GM12892 (cell line): ENCODE measurements at places on chromosomes 5 and 9.

GRCh38 chr5:159935946-159936345 is 19.7 kb downstream of the ADRA1B start:
- DNase-seq: no peak

- DNase-seq: no peak
Observed at GRCh38 chr9:113591899-113592625, 128.5 kb downstream of the RGS3 start.

- DNase-seq: no peak
Observed at GRCh38 chr5:1543398-1544293, 19.9 kb upstream of the LPCAT1 start.

DNA sequence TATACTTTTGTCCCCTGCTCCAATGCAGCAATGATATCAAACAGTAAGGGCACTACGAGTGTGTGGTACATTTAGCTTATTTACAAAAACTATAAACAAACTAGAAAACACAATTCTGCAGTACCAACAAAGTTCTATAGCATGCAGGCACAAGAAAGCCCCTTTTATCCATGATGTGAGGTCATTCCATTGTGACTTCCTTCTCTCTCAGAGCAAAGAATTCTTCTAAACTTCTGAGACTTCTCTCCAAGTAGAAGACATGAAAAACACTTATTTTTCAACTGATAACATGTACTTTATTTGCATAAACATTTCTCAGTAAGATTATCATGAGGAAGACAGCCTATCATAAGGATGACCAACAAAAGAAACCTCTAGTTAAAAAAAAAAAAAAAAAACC is 569.8 kb downstream of the TLE1 start:
- no peak for DNase-seq

GRCh38 chr5:87125766-87126165 is 141.9 kb upstream of the RASA1 start:
- no peak for DNase-seq

GRCh38 chr9:114503522-114504340 is 1.5 kb downstream of the WHRN start:
- no peak for DNase-seq

- DNase-seq: no peak
Observed at GRCh38 chr5:126460977-126461376, 37.8 kb downstream of the GRAMD2B start.

DNA sequence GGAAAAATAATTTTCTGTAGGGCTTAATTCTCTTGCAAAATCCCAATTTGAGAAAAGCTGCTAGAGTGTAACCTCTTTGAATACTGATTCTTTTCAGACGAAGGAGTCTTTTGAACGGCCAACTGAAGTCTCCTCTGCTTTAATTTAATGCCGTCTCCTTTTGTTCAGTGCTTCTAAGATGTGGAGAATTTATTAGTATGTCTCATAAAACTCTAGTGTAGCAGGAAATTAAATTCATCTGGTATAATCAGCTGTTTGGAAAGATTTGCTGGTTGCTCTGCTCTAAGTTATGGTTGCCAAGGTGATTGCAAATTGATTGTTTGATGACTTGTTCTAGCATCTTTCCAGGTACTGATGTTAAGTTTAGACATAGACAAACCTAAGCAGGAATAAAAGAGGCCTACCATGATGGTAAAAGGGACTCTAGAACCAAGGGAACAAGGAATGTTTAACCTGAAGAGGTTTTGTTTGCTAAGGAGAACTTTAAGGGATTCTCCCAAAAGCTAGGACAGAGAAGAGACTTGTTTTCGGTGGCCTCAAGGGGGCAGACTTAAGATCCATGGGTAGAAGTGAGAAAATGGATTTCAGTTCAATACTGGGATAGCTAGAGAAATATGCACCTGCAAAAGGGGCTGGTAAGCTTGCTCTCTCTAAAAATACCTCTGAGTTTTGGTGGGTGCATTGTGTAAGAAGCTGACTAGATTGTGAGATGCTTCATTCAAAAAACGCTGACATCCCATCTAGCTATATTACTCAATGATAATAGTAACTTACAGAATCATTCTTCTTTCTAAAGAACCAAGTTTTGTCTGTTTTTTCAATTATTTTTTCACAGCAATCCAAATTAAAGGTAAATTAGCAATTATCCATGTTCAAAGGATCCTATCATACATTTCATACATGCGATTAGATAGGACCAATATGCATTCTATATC is 5.7 kb upstream of the ADRB2 start:
- DNase-seq: no peak

- no peak for DNase-seq
Observed at GRCh38 chr9:6785682-6786081, 27.9 kb downstream of the KDM4C start.

- DNase-seq: no peak
Observed at GRCh38 chr5:157026789-157027424, 32.0 kb downstream of the HAVCR1 start.

GRCh38 chr9:113603773-113604172 is 140.2 kb downstream of the RGS3 start:
- no peak for DNase-seq

DNA sequence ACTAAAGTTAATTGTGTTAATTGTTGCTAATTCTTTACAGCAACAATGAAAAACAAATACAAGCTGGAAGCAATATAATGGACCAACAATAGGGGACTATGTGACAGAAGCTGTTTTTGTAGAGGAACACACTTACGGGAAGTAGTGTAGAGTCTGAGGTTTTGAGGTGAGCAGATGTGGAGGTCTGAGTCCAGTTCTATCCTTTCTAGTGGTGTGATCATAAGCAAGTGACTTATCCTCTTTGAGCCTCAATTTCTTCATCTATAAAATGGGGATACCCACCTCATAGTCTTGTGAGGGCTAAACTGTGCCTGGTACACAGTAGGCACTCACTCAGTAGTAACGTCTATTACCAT is 28.3 kb downstream of the ALG2 start:
- DNase-seq: no peak

DNA sequence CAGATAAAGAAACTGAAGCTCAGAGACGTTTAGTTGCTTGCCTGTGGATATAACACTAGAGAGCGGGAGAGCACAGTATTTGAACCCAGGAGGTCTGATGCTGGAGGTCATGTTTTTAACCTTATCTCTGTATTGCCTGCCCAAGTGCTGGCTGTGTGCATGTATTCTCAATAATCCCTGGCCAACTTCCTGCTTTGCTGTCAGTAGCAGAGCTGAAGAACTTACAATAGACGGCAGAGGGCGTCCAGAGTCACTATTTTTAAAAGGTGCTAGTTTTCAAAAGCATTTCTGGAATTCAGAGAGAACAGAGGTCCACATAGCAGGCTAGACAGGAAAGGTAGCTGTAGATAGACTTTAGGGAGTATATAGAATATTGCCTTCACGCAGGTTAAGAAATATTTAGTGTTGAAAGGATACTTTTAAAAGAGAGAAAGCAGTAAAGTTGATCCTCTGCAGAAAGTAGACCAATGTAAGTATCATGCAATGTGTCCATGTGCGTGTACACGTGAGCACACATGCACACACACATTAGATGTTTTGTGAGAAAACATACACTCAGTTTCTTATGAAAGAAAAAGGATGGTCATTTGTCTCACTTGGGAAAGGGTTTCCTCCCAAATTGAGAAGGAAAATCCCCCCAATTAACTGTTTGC is 46.3 kb downstream of the PTCD2 start:
- DNase-seq: no peak

- DNase-seq: no peak
Observed at GRCh38 chr9:98989036-98990000, 45.6 kb downstream of the COL15A1 start.

DNA sequence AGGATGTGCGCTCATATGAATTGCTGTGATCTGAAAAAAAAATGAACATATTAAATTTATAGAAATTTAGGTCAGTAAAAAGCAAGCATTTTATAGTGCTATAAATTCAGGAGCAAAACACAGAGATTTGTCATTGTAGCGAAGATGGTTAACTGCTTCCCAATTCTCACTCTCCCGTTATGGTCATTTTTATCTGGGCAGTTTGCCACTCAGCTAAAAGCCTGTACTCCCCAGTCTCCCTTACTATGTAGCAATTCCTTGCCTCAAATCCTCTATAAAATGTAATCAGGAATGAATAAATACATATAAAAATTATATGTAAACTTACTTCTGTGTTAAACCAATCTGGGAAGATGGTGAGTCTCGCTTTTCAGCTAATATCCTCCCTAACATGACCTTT is 471.5 kb downstream of the HINT1 start:
- DNase-seq: no peak

DNA sequence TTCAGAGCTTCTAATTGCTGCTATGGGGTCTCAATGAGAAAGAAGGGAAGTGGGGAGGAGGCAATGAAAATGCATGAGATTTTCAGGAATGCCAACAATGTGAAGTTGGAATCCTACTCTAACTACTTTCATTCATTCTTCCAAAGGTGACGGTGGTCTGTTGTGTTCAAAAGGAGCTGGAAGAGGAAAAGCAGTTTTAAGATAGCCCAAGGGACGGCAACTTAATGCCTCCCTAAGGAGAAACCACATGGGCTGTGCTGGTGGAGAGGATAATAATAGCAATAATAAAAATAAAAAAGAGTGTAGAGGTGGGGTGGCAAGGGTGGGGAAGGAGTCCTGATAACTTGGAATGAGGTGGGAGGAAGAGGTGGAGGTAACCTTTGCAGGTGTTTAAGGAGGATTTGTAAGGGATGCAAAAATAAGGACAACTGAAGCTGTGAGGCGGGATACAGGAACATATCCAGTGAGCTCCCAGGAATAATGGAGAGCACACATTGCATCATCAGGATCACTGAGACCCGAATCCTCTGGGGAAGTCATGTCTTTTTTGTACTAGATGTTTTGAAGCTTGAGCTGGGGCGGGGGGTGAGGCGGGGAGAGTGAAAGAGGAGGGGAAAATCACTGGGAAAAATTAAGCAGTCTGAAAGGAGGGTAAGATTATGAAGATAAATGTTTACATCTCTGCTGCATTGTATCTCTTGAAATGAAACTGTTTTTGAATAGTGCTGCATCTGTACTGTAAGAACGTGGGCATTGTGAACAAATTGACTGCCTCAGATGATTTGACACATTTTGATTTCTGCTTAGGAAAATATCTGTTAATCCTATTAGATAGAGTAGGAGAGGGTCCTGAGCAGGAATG is 120.1 kb upstream of the TMEM161B start:
- no peak for DNase-seq

DNA sequence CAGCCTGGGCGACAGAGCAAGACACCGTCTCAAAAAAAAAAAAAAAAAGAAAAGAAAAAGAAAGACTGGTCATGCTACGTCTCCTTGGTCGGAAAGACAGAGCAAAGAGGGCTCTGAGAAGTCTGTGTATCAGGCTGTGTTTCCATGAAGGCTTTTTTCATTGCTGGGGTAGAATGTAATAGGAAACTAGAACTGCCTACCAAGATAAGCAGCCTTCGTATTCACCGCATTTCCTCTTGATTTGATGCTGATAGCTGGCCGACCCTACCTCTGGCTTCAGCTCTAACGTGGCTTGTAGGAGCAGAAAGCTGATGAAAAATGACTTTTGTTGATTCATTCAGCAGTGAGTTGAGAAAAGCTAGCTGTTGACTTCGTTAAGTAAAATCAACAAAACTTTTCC is 17.4 kb downstream of the SLC1A3 start:
- no peak for DNase-seq

GRCh38 chr5:82106756-82107155 is 134.9 kb downstream of the ATG10 start:
- DNase-seq: no peak
